ENCODE measurements at places on chromosomes 16 and 17.
A peak's percentile ranks its signal among the peaks of the same experiment; 100 is the strongest.

DNA sequence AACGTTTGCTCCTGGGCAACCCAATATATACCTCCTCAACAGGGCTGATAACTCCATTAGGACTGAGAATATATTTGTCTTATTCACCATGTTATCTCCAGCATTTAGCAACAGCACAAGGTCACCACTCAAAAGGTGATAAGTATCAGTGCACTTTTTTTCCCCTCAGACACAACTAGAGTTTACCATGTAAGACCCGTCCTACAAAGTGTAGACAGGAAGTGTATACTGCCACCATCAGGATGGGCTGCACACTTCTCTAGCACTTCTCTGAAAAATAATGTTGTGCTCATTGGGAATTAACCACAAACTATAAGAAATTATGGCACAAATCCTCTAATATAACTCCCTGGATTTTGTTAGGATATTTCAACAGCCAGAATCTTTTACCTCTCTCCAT lies 5.7 kb upstream of the VAT1L start:
- no peak for DNase-seq

DNA sequence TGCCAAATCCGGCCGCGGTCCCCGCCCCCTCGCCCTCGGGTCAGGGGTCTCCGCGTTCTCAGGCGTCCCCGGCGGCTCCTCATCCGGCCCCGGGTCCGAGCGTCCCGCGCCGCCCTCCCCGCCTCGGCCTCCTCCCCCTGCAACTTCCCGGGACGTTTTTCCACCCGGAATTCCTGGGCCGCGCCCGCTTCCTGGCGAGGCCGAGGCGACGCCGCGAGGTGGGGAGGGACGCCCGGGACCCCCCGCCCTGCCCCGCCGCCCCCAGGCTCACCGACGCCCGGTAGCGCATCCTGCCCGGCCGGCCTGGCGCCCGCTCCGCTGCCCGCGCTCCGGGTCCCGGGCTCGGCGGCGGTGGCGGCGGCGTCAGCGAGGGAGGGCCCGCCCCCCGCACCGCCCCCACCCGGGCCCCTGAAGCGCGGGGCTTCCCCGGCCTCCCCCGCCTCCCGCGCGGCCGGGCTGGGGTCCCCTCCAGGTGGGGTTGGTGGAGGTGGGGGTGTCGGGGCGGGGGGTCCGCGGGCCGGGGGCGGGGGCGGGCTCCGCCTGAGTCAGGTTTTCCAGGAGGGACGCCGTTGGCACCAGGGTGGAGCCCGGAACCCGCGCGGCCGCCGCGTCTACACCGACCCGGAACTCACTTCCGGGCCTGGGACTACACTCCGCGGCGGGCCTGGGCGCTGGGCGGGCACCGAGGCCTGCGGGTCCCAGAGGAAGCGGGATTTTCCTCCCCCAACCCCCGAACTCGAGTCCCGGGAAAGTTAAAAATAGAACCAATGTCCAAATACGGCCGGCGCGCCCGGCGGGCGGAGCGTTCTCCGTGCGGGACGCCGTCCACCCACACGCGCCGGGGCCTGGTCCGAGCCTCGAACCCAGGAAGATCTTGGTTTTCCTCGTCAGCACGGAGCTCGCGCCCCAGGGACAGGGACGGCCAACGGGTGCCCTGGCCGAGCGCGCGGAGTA lies 6.8 kb downstream of the MYO1C start:
- no peak for DNase-seq

GRCh38 chr16:4369007-4369733 lies 2.5 kb upstream of the VASN start:
- DNase-seq: no peak

- no peak for DNase-seq
Measured at GRCh38 chr16:67594956-67595355, 32.6 kb downstream of the CTCF start.

DNA sequence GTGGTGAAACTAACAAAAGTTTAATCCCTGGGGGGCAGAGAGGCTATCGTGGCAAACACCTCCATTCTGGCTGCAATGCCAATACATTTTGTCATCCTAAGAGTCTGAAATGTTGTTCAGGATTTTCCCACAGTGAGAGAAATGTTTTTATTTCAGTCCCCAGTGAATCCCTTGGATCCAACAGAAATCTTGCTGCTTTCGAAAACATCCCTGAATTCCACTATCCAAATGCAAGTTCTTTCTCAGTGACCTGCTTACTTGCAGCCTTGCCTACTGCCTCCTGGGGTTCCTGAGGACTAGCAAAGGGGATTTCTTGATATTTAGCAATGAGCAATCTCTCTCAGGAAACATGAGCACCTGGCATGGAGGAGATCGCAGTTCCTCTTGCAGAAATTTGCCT lies 202.1 kb upstream of the IRX3 start:
- no peak for DNase-seq

DNA sequence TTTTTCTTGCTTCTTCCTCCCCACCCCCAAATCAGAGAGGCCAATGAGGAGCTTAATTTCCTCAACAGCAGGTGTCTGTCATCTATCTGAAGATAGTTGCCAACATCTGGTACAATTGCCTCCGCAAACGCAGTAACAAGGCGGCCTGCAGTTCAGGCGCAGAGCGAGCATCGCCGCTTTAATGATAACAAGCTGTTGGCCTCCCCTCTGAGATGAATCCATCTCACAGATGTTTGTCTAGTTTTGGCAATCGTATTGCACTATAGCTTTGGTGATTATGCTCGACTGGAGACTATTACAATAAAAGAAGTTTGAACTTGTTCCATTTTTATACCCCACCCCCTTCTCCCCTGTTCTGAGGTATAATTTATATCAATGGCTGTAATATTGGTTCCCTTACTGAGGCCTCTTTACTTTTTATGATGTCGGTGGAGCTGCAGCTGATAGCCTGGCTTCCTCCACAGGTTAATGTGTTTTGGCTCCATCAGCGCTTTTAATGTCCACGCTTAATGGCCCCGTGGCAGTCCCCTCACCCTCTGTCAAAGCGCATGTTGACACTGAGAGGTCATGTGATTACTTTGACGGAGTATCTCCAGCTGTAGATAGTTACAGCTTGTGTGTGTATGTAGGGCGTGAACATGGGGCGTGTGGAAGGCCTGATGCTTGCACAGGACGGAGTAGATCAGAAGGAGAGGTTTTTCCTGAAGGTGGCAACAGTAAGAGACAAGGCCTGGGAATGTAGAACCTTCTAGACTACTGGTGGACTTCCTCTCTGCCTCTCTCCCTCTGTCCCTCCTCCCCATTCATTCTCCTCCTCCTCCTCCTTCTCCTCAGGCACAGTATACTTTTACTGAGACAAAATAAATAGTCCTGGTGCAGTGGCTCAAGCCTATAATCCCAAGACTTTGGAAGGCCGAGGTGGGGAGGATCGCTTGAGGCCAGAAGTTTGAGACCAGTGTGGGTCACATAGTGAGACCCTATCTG lies 164.7 kb downstream of the MSI2 start:
- no peak for DNase-seq

- no peak for DNase-seq
Measured at GRCh38 chr17:80980397-80981061, 11.1 kb upstream of the CHMP6 start.

DNA sequence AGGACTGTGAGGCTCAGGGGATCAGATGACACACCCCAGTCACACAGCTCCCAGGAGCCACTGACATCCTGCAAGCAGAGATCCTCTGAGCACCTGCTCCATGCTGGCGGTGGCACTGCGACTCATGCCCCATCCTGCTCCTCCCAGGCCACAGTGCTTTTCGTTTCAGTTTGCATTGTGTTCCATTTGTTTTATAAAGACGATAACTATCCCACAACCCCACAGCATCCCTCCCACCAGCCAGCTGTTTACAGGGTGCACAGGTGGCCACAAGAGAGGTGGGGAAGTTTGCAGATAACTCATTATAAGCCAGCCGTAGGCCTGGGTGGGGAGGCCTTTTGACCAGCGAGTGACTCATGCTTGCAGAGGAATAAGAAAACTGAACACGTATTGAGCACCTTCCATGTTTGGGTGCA lies 28.2 kb downstream of the BCO1 start:
- DNase-seq: peak; percentile 56

DNA sequence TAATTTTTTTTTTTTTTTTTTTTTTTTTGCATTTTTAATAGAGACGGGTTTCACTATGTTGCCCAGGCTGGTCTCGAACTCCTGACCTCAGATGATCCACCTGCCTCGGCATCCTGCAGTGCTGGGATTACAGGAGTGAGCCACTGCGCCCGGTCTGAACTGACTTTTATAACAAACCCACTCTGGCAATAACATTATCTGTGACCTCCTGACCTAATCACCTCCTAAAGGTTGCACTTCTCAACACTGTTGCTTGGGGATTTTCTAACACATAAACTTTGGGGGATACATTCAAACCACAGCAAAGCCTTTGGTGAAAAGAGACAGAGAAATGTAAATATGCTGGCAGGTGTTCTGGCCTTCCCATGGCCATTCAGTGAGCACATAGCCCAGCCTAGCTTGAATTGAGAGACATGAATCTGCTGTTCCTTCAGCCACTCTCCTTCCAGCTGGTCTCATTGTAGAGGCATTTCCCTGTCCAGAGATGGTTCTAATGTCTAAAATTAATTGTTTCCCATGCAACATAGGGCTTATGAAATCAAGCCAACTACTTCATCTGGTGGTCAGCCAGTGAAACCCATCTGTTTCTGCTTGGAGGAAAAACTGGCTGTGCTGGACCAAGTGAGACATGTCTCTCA lies 28.3 kb downstream of the LYRM1 start:
- no peak for DNase-seq

- no peak for DNase-seq
Measured at GRCh38 chr17:9677411-9677810, 32.1 kb downstream of the USP43 start.

DNA sequence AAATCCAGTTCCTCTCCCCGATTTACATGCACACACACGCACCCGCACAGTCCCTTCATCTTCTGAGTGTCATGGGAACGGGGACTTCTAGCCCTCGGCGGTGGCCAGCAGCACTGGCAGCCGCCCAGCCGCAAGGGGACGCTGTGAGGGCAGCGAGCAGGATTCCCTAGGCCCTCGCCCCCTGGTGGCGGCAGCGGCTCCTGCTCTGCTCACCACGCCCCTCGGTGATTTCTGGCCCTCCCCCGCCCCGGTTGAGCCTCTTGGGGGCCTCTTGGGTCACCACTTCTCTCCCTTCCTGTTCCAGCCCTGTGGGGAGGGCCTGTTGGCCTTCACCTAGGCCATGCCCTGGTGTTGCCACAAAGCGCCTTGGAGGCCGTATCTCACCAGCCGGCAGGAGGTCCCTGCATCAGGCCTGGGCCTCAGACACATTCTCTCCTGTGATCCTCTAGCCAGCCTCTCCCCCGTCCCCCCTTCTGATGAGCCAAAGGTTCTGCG lies 75.2 kb upstream of the KSR1 start:
- DNase-seq: peak; percentile 13

DNA sequence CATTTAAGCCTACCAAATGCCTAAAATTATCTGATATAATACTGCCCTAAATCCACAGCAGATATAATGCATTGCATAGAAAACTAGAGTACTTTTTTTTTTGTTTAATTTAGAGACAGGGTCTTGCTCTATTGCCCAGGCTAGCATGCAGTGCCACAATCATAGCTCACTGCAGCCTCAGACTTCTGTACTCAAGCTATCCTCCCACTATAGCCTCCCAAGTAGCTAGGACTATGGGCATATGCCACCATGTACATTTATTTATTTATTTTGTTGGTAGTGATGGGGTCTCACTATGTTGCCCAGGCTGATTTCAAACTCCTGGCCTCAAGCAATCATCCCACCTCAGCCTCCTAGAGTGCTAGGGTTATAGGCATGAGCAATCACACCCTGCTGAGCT lies 20.0 kb downstream of the BRCA1 start:
- DNase-seq: no peak

DNA sequence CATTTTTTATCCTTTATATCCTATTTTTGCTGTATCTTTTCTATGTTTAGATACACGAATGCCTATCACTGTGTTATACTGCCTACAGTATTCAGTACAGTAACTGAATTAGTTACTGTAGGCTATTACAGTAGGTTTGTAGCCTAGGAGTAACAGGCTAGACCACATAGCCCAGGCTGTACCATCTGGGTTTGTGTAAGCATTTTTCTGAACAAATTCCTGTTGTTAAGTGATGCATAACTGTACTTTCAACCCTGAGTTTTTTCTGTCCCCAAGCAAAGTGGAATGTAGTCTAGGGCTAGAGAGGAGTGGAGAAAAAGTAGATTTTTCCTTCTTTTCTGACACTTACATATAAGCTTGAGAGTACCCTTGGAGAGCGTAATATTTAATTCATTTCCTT lies 282.1 kb downstream of the HS3ST3B1 start:
- no peak for DNase-seq

DNA sequence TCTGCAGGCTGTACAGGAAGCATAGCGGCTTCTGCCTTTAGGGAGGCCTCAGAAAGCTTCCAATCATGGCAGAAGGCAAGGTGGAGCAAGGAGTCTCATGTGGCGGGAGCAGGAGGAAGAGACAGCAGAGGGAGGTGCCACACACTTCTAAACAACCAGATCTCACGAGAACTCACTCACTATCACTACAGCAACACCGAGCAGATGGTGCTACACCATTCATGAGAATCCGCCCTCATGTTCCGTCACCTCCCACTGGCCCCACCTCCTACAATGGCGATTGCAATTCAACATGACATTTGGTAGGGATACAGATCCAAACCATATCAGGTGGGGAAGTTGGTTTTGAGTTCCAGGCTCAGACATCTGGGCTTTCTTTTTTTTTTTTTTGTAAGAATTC lies 31.9 kb upstream of the NUDT7 start:
- DNase-seq: no peak

DNA sequence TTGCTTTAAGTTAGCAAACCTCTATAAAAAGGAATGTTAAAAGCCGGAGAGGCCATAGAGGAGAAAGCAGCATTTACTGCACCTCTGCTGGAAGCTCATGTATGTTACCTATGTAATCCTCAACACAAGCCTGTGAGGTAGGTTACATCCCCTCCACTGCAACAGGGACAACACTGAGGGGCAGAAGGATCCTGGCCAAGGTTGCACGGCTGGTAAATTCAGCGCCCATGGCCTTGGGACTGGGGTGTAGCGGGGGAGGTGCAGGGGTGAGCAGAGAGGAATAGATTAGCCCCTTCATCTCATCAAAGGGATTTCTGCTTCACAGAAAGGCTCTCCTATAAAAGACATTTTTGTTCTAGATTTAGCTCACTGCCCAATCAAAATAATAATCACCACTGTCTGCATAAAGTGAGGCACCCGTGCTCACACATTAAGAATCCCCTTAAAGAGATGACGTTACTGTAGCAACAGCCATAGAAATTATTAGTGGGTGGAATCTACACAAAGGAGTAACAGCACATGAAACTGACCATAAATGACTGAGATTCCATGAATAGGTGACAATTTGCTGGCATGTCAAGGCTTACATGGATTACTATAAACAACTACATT lies 3.3 kb downstream of the ZCCHC14 start:
- DNase-seq: no peak

DNA sequence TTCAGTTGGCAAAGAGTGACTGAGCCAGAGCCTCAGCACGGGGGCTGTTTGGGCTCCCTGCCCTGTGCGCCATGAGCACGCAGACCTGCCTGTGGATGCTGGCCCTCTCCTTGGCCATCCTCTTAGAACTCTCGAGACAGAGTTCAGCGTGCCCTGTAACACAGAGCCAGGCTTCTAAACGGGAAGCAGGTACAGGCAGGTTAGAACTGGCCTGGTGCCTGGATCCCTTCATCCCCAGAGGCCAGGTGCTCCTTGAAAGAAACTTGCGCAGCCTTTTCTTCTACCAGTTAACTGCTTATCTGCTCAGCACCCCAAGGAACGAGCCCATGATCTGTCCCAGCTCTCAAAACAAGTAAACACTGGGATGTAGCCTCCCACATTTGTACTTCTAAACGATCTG lies 6.9 kb downstream of the CCNF start:
- no peak for DNase-seq

- no peak for DNase-seq
Measured at GRCh38 chr17:1498869-1499268, 6.4 kb upstream of the MYO1C start.
